ENCODE measurements at places on chromosomes 6 and 20.
A peak's percentile ranks its signal among the peaks of the same experiment; 100 is the strongest.

GRCh38 chr20:5148581-5148980, 21.8 kb downstream of the CDS2 start:
- DNase-seq: no peak

DNA sequence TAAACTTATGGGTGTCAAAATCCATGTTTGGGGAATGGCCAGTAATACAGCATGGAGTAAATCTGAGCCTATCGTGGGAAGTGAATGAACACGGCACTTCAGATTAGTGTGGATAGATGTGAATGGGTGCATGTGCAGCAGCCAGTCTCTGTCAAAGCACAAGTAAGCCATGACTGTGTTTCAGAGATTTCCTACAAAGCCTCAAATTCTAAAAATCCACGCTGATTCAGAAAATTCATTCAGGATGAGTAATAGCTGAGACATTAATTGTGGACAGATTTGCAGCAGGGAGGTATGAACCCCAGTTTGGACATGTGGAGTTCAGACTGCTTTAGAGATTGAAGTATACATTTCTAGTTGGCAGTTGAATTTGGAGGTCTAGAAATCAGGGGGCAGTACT, 115.1 kb downstream of the QKI start:
- DNase-seq: no peak

DNA sequence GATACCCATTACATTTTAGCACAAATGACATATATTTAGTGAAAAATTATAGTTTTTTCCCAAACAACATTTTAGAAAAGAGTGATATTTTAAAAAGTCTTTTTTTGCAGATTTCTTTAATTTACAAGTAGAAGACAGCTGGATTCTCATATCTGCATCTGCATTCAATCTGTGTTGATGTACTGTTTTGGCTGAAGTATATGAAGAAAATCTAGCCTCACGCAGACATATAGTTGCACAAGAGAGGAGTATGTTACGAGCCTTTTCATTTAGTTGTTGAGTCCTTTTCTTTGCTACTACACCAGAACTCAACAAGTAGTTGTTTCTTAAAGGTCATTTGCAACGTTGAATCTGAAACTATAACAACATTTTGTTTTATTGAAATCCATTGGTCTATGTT, 314.3 kb upstream of the SUPT3H start:
- no peak for DNase-seq

DNA sequence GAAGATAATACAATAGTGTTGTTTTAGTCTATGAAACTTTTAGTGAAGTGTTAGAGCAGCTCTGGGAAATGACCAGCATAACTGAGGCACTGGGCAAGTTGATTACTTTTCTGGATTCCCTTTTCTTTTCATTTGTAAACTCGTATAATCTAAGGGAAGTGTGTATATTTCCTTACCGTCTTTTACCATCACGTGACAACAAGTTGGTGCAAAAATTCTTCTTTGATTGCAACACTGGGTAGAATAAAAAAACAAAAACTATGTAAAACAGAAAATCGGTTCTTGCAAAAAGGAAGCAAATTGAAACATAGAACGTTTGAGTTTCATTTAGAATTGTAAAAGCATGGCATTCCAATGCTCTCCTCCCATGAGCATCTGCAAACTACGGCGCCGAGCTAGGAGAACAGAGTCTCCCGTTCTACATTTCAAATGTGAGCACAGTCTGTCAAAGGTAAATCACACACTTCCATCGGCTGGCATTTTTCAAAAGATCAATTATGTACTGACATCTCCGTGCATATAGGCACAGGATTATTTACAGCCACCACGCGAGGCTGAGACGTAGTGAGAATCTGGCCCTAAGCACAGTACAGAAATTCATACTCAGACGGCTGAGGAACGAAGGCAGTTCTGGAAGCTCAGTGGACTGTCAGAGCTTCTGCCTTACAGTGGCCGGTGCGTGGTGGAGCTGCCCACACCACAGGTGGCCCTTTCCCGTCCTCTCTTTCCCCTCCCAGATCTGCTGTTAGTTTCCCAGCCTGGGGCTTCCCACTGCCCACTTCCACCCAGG, 314.0 kb downstream of the BMP7 start:
- no peak for DNase-seq

- DNase-seq: no peak
These were observed 103.8 kb upstream of the PLCB4 start for GRCh38 chr20:8964959-8965562.

- no peak for DNase-seq
These were observed 37.9 kb upstream of the RNF24 start for GRCh38 chr20:4053071-4053919.

GRCh38 chr6:24859132-24859531, 60.4 kb upstream of the ARMH2 start:
- DNase-seq: no peak

DNA sequence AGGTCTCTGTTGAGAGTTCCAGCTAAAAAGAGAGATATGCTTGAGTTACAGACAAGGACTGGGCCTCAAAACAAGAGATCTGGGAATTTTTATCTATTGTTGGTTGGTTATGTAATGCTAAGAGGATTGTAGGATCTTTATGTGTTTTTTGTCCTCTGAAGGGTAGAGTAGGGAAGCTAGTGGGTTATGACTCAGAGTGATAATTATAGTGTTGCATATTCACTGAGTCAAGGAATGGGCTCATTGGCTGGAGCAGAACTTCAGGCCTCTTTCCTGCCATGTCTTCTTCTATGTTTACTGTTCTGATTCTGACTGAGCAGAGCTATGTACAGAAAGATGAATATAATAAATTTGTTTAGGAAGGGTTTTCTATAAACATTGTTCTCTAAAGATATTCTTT, 66.1 kb upstream of the NOX3 start:
- no peak for DNase-seq

DNA sequence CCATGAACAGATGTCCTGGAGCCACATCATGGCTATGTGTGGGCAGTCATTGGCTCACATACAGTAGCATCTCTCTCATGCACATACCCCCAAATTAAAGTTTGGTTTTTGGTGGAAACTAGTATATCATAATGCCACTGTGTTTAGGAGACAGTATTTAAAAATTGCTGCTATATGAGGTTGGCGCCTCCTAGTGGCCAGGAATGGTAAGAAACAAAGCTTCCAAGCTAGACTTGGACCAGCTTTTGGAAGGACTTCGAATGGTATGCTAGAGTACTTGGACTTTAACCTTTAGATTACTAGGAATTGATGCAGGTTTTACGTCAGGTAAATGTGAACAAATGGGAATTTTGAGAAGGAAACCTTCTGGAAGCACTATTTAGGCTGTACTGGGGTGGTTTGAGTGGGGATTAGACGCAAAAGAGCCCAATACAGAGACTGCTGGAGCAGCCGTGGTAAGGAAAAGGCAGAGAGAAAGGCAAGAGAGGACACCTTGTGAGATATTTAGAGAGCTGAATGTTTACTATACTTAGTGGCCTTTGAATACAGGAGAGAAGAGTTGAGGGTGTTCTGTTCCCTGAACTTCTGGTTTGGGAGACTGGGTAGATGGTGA, 23.8 kb downstream of the PRSS35 start:
- DNase-seq: peak; percentile 28

- no peak for DNase-seq
These were observed at the start of gene SUMO4 for GRCh38 chr6:149400050-149400449. Gene SUMO4, plus strand, starts transcription at chr6:149400262. Its CDS starts 130 bp downstream, at chr6:149400392.

- no peak for DNase-seq
These were observed 111.8 kb upstream of the TNFAIP3 start for GRCh38 chr6:137755284-137755683.
